Activated T-helper 1 cell treated with Interleukin-2 at 50 U/mL for 16 hours (primary cell): ENCODE measurements at places on chromosomes 6 and 20.

- DNase-seq: no peak
These were observed 84.9 kb upstream of the NRN1 start for GRCh38 chr6:6091608-6092002.

GRCh38 chr20:8530022-8530421, 398.0 kb downstream of the PLCB1 start:
- DNase-seq: no peak

DNA sequence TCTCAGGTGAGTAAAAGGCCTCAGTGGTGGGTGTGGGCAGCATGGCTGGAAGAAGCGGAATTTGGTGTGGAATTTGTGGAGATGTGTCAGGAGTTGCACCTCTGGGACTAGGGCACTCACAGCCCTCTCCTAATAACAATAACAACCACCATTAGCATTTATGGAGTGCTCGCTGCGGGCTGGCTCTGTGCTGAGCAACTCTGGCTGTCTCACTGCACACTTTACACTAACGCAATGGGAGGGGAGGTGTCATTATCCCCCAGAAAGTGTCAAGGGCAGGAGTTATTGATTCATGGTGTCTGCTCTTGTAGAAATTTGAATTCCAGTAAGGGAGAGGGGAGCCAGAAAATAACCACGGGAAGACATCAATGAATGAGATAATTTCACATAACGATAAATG, 22.7 kb upstream of the SCRT2 start:
- no peak for DNase-seq

DNA sequence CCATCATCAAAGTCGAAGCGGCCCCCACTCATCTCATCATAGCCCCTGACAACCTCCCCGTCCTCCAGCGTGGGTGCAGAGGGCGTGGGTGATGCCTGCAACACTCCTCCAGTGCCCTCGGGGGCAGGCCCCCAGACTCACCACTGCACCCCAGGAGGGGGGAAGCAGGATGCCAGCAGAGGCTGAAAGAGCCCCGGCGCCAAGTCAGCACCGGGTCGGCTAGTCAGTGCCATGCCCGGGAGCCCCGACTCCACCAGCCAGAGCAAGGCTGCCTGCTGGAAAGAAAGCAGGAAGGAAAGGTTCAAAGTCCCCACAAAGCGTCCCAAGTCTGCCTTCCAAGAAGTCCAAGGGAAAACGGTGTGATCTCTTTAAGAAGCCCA, 324 bp downstream of the JPH2 start:
- DNase-seq: no peak

- DNase-seq: no peak
These were observed 20.7 kb upstream of the CGA start for GRCh38 chr6:87115402-87116135.

- DNase-seq: no peak
These were observed 16.5 kb downstream of the HEY2 start for GRCh38 chr6:125765944-125766343.

GRCh38 chr20:9807136-9807535, 31.7 kb downstream of the PAK5 start:
- no peak for DNase-seq

- DNase-seq: no peak
These were observed 114.7 kb upstream of the ZNF217 start for GRCh38 chr20:53708129-53708968.

GRCh38 chr6:43893073-43893472, 123.1 kb downstream of the VEGFA start:
- DNase-seq: no peak

DNA sequence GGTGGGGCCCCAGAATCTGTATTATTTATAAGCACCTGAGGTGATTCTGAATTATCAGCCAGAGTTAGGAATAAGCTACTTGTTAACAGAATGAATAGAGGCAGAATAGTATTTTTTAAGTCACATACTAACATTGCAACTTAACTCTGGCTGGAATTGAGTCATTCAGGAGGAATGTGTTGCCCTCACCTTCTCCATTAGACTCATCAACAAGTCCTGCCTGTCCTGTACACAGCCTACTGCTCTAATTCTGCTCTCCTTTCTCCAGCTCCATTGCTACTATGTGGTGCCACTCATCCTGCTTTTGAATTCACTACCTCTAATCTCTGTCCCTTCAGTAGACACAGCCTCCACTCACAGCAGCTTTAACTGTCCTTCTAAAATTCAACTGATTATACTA, 669.4 kb downstream of the DHX35 start:
- no peak for DNase-seq

GRCh38 chr6:16821834-16822264, 60.6 kb upstream of the ATXN1 start:
- no peak for DNase-seq
